ENCODE measurements at places on chromosomes 2 and 18.

GRCh38 chr2:113172721-113173541 lies 840 bp upstream of the PSD4 start:
- no peak for DNase-seq

DNA sequence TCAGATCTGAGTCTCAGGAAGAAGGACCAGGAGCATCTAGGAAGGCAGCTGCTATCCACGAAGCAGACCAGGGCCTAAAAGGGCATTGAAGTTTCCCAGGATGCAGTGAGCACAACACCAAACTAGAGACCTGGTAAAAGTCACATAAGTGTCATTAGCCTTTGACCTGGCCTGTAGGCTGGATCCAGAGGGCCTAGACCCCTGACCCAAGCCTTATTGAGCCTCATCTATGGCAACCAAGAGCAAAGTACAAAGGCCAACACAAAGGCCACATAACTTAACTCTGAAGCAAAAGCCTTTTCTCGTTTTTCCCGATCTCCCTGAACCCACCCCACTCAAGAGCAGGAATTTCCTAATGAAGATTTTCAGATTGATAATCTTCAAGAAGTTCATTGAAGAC lies 127.3 kb upstream of the SRD5A2 start:
- DNase-seq = no peak

DNA sequence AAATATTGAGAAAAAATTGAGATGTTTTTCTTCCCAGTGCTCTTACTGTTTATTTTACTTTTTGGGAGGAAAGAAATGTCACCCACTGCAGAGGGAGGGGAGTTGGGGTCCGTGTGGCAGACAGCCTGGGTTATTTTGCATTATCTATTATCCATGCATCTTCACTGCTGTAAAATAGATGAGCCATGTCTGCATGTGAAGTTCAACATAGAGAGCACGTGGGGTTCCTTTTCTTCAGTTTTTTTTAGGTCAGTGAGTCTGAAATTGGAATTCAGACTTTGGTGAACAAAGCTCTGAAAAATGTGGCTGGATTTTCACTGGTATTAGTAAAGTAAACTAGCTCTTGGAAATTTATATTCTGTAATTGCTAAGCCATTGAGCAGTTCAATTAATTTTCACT lies 2.4 kb downstream of the DCDC2C start:
- no peak for DNase-seq

GRCh38 chr2:27792759-27793158 lies 21.2 kb downstream of the MRPL33 start:
- no peak for DNase-seq

All from NCI-H1436 (cell line).